SK-N-SH (cell line): ENCODE measurements at places on chromosomes 2 and 18.
A peak's percentile ranks its signal among the peaks of the same experiment; 100 is the strongest.

- no peak for DNase-seq
Measured at GRCh38 chr18:61694236-61694635, 198.6 kb downstream of the RNF152 start.

- DNase-seq, result no peak
Measured at GRCh38 chr2:58350484-58350883, 109.4 kb upstream of the FANCL start.

GRCh38 chr2:30235859-30236535 is 4.7 kb downstream of the LBH start:
- no peak for DNase-seq

- no peak for DNase-seq
Measured at GRCh38 chr18:36706134-36706881, 122.5 kb downstream of the TPGS2 start.

DNA sequence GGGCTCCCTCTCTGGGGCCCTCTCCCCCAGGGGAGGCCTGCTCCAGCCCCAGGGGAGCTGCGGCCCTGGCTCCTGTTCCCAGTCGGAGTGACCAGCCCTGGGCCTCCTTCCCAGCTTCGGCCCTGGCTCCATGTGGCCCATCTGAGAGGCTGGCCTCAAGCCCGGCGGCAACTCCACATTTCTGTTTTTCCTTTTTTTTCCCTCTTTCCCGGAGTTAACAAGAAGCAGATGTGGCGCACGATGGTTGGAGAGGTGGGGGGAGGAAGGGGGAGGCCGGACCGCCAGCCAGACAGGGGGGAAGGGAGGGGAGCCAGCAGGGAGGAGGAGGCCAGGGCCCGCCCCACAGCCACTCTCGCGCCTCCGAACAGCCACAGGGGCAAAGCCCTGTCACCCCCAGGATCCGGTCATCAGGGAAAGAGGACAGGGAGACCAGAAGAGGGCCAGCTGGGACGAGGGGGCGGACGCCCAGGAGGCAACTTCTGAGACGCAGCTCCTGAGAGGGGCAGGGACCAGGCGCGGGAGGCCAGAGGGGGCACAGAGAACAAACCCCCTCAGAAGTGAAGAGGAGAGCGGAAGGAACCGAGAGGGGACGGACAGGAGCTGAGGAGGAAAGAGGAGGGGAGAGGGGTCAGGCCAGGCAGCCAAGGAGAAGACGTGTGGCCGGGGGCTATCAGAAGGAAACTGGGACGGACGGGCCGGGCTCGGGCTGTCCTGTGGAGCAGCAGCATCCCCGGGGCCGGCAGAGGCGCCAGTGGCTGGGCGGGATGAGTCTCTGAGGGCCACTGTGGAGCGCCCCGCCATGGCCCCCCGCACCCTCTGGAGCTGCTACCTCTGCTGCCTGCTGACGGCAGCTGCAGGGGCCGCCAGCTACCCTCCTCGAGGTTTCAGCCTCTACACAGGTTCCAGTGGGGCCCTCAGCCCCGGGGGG is at the start of gene EMILIN1:
EMILIN1 (plus strand) TSS at position 349 of the 928 bp plus-strand sequence; CDS start at position 800, 451 bp downstream.
- peak; percentile 97 for DNase-seq

GRCh38 chr18:34626404-34627136 is 83.5 kb upstream of the DTNA start:
- DNase-seq, result no peak

DNA sequence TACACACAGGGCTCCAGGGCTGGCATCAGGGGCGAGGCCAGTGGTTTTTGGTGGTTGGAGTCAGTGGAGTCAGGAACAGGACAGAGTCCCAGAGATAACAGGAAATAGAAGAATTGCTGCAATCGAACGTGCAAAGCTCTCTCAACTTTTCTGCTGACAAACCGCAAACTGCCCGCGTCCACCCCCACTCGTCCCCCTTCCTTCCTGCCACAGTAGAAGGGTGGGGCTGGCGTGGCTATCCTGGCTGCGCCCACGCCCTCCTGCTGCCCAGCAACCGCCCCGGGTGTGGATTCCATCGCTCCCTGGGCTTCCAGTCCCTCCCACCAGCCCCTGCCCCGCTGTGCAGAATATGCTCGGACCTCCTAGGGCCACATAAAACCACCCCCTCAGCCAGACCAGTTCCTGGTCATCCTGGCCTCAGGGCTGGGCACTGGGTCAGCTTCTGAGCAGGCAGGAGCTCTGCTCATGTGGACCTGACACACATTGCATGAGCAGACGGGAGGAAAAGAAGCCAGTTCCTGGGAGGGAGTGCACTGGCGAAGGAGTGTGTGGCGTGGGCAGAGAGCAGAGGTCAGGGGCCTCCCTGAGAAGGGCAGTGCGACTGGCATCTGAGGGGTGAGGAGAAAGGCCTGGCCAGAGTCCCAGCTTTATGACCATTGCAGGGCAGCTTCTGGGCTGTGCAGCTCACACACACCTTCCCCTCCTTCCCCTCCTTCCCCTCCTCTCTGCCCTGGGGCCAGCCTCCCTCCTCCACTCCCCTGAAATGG is 85.4 kb upstream of the ATG16L1 start:
- DNase-seq, result peak; percentile 36
